NCI-H1436 (cell line): ENCODE measurements at places on chromosomes 5 and 9.

- DNase-seq, result no peak
Measured at GRCh38 chr5:16815432-16815831, 120.7 kb downstream of the MYO10 start.

DNA sequence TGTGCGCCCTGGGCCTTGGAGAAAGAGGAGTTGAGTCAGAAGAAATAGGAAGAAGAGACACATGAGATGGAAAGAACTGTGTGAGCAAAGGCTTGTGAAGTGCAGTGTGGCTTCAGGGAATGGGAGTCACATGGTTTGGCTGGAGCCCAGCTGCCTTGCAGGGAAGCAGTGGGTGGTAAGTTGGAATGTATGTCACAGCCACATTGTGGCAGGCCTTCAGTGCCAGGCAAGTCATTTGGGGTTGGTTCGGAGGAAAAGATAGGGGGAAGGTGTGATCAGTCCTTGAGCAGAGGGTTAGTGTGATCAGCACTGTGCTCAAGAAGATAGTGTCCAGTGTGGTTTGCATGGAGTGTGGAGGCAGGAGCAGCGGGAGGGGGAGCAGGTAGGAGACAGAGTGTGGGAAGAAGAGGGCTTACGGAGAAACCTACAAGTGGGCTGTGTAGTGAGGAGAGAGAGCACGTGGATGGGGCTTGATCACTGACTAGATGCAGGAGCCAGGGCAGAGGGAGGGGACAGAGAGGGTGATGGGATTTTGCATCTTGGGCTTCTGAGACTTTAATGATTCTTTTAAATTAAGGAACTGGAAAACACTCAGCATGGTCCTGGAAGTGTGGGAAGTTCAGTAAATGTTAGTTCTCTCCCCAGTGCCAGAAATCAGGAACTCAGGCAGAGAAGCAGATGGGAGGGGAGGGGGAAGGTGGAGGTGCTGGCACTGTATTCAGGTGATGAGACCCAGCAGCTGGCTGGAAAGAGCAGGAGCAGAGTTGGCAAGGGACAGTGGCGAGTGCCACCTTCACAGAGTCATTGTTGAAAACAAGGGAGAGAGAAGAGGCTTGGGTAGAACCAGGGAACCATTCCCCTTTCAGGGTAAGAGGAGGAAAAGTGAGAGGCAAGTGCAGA is 46.6 kb downstream of the ARHGAP26 start:
- DNase-seq, result no peak

- no peak for DNase-seq
Measured at GRCh38 chr5:68332080-68332451, 116.5 kb downstream of the PIK3R1 start.

GRCh38 chr9:87610200-87611155 is 112.8 kb downstream of the DAPK1 start:
- DNase-seq, result no peak

GRCh38 chr5:153508700-153509099 is 18.2 kb downstream of the GRIA1 start:
- no peak for DNase-seq

- no peak for DNase-seq
Measured at GRCh38 chr5:566636-567309, 42.5 kb upstream of the SLC9A3 start.

- DNase-seq, result no peak
Measured at GRCh38 chr5:31280210-31280609, 86.7 kb downstream of the CDH6 start.

- DNase-seq, result no peak
Measured at GRCh38 chr9:130478736-130479575, 34.2 kb downstream of the ASS1 start.

- no peak for DNase-seq
Measured at GRCh38 chr9:38405785-38406184, 13.3 kb downstream of the ALDH1B1 start.

DNA sequence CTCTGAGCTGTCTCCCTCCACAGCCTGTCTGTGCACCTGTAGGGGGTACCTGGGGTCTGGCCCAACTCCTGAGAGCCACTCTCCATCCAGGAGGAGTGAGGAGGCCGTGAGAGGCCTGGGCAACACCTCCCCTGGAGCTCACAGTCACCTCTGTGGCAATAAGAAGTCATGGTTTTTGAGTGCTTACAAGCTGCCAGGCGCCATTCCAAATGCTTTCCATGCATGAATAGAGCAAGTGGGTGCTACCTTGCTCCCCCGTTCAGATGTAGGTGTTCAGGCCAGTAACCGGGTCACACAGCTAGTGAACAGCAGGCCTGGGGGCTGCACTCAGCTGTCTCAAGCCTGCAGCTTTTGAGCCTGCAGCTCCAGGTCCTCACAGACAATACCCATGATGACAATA is 30.6 kb downstream of the CORO2A start:
- DNase-seq, result no peak

GRCh38 chr9:94782355-94783101 is 56.0 kb downstream of the AOPEP start:
- DNase-seq, result no peak

- DNase-seq, result no peak
Measured at GRCh38 chr9:35940458-35941407, 17.2 kb downstream of the OR2S2 start.

DNA sequence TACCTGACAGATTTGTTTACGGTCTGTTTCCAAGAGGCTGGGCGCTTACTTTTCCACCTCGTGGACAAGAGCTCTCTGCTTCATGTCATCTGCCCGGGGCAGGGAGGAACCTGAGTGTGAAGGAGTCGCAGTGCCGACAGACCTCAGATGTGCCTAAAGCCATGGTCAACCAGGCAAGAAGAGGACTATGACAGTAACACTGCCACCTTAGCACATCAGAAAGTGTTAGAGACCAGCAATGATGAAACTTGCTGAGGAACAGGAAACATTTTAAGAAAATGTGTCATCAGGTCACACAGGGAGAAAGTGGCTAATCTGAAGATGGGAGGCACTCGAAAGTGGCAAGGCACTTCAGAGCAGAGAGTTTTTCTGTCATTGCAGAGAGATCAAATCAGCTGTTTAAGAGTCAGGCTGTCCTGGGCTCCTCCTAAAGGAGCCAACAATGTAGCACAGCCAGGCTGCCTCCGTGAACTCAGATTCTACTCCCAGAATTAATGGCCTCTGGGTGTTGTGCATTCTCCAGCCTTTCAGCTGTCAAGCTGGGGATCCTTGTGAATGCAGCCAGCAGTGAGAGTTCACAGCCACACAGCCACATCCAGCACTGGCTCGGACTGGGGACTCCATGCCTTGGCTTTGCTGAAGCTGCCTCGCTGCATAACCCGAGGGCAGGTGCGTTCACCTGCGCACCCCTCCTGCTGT is 94.6 kb downstream of the RAPGEF1 start:
- no peak for DNase-seq

DNA sequence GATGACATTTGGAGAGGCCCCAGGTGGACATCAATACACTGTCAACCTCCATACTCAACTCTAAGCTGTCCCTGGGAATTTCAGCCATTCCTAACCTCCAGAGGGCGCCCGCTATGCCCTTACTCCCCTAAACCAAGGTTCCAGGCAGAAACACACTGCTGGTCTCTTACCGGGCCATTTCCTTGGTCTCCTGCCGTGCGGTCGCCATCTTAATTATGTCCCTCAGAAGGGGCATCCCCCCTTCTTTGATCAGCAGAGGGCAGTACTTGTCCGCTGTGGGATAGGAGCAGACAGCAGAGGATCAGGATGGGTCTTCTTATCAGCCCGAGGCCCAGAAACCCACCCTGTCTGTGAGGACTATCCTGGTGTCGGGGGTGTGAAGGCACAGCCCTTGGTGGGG is 9.3 kb upstream of the ZDHHC12 start:
- DNase-seq, result no peak

DNA sequence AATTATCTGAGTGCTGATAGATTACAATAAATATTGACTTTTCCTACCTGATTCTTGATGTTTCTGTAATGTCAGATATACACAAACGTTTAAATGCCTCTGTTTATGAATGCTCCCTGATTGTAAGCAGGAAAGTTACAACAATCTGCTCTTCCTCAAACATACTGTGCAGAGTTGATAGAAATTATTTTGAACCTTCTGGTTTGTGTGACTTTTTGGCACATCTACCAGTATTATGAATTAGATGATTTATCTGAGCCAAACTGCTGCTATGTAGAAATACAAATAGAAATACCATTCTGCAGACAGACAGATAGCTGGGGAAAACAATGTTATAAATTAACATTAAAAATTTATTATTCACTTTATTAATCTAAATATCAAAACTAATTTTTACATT is 113.0 kb downstream of the SLF1 start:
- no peak for DNase-seq

GRCh38 chr5:132389051-132389331 is 19.5 kb downstream of the SLC22A5 start:
- DNase-seq, result no peak

DNA sequence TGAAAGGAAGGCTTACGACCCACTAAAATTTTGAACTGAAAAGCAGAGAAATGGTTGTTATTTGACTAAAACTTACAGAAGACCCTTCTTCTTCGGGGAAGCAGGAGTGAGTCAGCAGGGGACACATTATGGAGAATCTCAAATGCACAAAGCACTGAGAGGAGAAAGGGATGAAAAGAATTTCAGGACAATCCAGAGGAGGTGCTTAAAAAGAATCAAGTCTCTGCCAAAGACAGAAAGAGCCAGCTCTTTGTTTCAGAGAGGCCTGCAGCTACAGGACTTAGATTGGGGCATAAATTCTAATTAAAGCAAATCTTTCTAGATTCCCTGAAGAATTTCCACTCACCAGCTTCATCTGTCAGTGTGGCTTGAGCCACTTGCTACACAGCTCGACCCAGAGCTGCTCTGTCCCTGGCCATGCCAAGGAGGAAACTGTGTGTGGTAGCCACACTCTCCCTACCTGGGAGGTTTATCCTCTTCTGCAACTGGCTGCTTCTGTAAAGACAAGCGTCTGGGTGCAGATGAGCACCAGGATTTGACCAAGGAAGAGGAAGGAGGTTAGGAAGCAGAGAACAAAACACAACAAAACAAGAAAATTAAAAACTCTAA is 89.9 kb downstream of the SEMA5A start:
- no peak for DNase-seq

- DNase-seq, result no peak
Measured at GRCh38 chr5:174231956-174232487, 186.5 kb downstream of the NSG2 start.

DNA sequence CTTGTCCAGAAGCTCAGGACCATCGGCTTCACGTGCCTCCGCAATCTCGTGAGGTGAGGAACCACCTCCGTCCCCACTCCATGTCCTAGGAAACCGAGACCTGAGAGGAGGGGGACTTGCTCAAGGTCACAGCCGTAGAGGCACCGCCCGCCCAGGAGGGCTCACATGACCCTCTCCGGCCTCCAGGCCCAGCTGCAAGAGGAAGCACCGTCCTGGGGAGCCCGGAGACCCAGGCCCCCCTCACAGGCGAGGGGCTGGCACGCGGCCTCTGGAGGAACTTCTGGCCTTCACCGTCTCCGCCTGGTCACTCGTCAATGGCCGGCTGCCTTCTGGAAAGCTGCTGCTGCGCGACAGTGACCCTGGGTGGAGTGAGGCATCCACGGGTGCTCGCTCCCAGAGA is 24.2 kb downstream of the FAM78A start:
- no peak for DNase-seq

GRCh38 chr5:84255315-84255714 is 129.4 kb downstream of the EDIL3 start:
- DNase-seq, result no peak

DNA sequence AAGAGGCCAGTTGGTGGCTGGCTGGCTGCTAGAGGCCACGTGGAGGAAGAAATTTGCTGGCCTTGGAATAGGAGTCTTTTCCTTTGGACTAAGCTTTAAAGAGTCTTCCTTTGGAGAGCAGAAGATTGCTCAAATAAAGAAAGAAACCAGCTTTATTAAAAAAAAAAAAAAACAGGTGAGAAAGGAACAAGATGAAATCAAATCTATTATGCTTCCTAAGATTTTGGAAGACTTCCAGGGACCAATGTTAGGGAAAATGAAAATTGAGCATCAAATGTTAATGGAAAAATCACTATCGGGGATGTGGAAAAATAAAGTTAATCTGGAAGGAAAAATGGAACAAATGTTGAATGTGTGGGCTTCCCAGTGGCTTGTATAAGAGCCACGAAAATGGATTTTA is 153.1 kb downstream of the TTC39B start:
- no peak for DNase-seq

DNA sequence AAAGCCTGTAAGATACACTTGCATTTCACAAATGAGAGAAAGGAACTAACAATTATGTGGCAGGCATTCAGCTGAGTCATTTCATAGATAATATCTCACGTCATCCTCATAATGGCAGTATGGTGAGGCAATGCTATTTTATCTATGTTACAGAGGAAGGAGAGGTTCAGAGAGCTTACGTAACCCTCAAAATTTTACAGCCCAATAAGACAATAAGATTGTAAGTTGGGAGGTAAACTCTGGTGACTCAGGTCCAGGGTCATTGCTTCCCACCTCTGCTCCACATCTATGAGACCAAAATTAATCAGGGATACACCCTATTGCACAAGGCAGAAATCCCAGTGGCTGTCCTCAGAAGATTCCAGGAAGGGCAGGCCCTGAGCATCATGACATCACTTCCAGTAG is 309.7 kb downstream of the NSG2 start:
- no peak for DNase-seq

DNA sequence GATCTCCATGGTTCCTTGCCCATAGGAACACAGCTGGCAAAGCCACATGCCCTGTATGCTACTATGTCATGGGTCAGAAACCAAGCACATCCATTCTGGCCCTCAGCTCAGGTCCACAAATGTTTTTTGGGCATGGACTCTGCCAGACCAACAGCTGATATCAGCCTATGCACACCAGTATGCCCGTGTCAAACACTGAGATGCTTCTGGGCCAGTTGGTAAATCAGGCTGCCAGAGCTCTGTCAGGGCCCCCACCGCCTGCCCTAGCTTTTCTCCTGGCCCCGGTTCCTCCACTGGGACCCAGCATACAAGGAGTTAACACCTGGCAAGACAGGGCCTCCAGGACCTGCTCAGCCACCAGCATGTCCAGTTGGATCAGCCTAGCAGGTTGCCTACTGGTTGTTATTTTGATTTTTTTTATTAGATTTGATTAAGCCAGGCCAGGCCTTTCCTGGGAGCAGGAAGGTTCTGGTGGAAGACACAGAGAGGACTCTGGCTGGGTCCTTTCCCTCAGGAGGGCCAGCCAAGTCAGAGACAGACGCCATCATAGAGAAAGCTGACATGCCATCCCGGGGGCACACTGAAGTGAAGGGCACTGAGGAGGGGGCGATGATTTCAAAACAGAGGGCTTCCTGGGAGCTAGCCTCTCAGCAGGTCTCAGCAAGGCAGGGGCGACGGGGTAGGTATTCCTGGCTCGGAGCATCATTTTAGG is 65.8 kb downstream of the TSTD2 start:
- DNase-seq, result no peak

- no peak for DNase-seq
Measured at GRCh38 chr5:17355586-17356346, 138.3 kb downstream of the BASP1 start.

GRCh38 chr9:14303521-14303920 is 10.4 kb downstream of the NFIB start:
- DNase-seq, result no peak

DNA sequence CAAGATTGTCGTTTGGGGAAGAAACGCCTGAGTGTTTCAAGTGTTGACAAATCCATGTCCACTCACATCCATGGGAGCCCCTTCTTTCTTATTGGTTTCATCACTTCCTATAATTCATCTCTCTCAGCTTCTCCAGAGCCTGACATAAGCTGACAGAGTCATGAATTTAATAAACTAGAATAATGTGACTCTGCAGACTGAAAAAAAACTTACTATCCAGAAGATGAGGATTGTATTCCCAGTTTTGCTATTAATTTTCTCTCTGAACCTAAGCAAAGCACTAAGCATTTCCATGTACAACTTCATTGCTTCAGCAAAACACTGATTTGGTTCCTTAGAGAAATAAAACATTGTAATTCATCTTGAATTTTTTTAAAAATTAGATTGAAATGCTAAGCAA is 691.8 kb downstream of the MTRR start:
- DNase-seq, result no peak
